ENCODE measurements at places on chromosomes 2 and 18.

DNA sequence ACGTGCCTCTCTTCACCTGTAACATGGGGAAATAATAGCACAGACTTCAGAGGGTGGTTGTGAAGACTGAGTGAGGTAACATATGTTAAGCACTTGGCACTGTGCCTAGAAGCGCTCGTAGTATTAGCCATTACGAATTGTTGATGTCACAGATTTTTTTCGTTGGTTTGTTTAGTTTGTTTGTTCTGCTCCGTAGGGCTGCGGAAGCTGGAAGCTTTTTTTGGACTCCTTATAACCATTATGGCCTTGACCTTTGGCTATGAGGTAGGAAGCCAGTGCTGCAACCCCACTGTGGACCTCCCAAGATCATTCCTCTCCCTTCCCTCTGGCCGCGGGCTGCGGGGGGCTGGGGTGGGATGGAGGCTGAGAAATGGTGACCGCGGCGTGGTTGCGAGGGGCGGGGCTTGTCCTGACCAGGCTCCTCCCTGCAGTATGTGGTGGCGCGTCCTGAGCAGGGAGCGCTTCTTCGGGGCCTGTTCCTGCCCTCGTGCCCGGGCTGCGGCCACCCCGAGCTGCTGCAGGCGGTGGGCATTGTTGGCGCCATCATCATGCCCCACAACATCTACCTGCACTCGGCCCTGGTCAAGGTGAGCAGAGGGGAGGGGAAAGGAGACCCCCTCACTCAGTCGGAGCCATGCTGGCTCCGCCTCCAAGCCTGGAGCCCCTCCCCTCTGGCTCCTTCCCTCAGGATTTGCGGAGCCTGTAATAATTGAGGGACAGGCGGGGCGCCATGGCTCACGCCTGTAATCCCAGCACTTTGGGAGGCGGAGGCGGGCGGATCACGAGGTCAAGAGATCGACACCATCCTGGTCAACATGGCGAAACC, 5.5 kb downstream of the SLC11A1 start:
- DNase-seq, result no peak

DNA sequence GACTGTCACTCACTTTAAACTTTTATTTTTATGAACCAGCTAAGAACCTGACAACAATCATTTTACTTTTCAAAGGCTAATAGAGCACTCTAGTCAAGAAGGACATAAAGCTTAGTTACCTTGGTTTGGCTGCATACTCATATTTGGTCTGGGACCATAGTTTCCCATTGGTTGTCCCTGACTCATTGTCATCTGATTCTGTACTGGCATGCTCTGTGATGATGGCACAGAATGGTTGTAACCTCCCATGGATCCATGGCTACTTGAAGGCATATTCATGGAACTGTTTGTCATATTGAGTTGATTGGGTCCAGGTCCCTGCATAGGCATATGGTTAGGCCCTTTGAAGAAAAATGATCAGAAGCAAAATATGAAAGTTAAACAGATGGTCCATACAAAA, 37.9 kb downstream of the SS18 start:
- DNase-seq, result peak; percentile 1

DNA sequence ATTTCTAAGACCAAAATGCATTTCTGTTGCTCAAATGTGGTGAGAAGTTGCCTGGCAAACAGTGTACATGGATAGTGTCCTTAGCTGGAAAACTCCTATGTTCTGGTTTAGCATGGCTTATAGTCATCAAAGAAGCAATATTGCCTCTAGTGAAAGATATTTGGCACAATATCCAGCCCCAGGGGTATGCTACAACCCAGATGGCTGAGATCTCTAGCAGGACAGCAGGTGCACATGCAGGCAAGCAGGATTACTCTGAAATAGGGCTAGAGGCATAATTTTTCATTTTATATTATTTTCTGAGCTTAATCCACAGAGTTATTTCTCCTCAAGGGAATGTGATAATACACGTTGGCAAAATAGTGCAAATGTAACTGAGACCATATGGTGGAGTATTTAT, 34.0 kb downstream of the CCDC195 start:
- DNase-seq, result no peak

DNA sequence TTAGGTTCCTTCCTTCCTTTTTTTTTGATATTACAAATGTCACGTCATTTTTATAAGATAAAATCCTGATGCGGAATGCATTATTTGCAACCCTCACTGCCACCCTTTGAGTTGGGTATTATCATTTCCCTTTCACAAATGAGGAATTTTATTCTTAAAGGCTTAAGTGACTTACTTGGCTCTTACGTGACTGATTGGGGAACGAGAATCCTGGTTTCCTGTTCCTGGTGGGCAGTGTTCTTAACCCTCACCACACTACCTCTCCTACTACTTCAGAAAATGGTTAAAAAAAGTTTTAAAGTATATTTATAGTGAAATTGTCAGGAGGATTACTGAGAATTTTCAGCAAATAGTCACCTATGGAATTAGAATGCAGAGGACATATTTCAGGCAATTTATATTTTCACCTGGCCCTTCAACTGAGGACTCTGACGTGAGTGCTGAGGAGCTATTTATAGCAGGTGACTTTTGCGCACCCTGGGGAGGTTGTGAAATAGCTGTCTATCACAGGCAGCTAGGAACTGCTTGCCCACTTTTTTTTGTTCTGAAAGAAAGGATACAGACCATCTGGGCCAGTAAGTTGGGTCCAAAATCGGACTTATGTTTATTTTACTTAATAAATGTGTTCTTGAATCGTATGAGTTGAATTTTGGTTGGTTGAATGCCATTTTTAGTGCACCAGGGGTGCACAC, 18.7 kb upstream of the RASGRP3 start:
- DNase-seq, result no peak

GRCh38 chr2:113854970-113855740, 34.7 kb upstream of the ACTR3 start:
- no peak for DNase-seq

DNA sequence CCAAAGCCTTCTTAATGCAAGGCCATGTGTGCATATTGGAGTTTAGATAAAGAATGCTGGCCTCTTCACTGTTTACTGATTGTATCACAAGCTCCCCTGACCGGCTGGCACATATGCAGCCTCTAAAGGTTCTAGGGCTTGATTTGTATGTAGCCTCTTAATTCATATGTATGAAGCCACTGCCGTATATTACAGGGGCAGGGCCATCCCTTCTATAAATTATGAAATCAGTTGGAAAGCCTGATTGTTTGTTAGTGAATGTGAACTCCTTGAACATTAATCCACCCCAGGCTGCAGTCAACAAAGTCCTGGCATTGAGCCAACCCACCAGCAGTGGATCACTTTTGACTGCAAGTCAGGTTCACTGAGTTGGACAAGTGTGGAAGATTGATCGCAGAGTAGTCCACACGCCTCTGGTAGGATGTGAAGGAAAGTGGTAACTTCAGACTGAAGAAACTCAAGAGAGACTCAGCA, 61.6 kb upstream of the PARD3B start:
- no peak for DNase-seq

GRCh38 chr2:104472076-104472475, 381.8 kb upstream of the POU3F3 start:
- no peak for DNase-seq

Measured in activated CD4-positive, alpha-beta T cell treated with anti-CD3 and anti-CD28 coated beads, Interleukin-10, Interleukin-2, amounts not matched to agents 100 ng/mL and 50 ng/mL, durations not matched to agents 16 hours and 8 hours (primary cell).